ENCODE measurements at places on chromosomes 1 and 21. TPM values are rescaled to one million over a fixed set of nuclear protein-coding genes. Genes with fewer than 3 reads are reported as not detected.

- no peak for DNase-seq
These were observed 982.5 kb upstream of the ADGRL2 start for GRCh38 chr1:80818211-80818610.

DNA sequence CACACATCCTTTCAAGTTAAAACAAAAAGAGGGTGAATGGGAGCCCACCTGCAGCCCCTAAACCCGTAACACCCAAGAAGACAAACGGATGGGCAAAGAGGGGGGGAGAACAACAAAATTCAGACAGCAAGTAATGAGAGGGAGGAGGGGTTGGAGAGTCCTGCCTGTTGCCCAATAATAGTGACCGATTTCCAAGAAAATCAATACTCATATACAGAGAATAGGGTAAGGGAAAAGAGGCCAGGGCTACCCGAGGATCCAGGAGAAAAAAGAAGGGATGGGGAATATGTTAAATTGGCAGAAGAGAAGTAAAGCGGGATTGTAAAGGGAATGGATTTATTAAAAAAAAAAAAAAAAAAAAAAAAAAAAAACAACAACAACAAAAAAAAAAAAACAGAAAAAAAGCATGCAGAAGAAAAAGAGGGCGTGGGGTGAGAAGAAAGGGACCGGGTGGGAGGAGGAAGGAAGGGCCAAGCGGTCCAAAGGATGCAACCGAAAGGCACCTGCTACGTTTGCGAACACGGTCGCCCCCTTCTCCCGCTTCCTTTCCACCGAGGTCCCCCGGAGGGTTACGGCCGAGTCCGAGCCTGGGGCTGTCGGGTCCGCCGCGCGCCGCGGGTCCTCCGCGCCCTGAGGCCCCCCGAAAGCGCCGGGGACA, 930 bp downstream of the SLC30A10 start:
- DNase-seq = no peak

Gene USH2A
- not detected for total RNA-seq

DNA sequence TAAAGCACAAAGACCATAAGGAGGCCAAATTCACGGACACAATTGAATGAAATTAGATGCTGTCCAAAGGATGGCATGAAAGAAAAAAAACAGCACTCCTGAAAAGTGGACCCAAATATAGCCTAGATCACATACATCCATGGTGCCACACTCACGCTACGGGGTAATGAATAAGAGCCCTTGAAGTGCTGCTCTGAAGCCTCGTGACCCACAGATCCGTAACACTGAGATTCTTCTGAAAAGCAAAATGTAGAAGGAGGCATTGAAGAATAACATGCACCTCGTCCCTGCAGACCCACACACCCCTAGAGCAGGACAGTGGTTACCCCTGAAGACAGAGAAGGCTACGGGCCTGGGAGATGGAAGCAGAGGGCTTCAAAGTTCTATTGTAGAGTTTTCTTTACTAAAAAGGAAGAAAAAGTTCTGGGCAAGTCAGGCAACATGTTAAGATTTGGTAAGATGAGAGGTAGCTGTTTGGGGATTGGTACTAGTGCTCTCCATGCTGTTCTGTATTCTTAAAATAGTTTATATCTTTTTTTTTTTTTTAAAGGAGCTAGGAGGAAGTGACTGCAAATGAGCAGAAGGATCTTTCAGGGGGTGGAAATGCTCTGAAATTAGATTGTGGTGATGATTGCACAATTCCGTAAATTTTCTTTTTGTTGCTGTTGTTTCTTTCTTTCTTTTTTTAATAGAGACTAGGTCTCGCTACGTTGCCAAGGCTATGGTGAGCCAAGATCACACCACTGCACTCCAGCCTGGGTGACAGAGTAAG, 4.1 kb upstream of the ITGB2 start:
- DNase-seq = no peak

GRCh38 chr1:61754545-61754944, 12.3 kb downstream of the PATJ start:
- no peak for DNase-seq

Gene ADORA1
- total RNA-seq = not detected

DNA sequence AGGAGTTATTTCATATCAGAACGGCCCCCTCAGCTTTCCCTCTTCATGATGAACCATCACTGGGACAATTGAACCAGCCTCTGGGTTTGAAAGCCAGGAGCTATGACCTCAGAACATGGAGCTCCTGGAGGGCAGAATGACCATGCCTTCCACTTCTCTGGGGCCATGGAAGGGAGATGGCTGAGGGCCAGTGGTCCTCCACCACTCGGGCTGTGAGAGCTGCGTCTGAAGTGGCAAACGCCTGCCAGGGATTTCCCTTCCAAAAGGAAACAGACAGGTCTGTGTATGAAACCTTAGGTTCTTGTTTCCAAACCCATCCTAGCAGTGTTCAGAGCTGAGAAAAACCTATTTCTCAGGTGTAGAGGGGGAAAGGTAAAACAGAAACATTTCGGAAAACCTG, 22.5 kb downstream of the PKP1 start:
- no peak for DNase-seq

DNA sequence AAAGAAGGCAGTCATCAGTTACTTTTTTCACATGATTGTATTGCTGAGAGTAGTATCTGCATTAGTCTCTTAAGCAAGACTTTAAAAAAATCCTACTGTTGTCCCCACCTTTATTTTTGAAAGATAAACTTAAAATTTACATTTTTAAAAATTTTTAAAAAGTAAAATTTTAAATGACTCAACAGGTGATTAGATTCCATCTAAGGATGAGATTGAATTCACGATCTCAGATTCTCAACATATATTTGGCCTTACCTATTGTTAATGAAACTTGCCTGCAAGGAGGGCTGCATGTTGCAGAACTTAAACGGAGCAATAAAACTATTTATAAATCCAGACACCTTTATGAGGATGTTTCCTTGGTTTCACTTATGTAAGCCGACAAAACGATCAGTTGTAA, 75.2 kb downstream of the OLFML2B start:
- no peak for DNase-seq

GRCh38 chr21:42781150-42781970, 98.0 kb downstream of the WDR4 start:
- no peak for DNase-seq

DNA sequence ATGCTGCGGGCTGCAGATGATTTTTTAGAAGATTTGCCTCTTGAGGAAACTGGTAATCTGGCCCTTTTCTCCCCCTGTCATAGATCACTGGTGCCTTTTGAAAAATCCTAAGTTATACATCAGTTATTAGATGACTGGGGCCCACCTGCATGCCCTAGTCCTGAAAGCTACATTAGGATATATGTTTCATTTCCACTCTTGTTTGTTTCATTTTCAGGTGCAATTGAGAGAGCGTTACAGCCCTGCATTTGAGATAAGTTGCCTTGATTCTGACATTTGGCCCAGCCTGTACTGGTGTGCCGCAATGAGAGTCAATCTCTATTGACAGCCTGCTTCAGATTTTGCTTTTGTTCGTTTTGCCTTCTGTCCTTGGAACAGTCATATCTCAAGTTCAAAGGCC, 8.1 kb upstream of the IFI44 start:
- no peak for DNase-seq

Gene ERICH3
- total RNA-seq = not detected
